ENCODE measurements at places on chromosomes 7 and 10. TPM values are rescaled to one million over a fixed set of nuclear protein-coding genes. Genes with fewer than 3 reads are reported as not detected.

- no peak for DNase-seq
Observed at GRCh38 chr7:17041324-17041723, 159.5 kb upstream of the AGR3 start.

- no peak for DNase-seq
Observed at GRCh38 chr10:29862923-29863614, 196.3 kb downstream of the JCAD start.

Gene CCDC3
- not detected for total RNA-seq

Gene GPR158
- not detected for total RNA-seq

Gene SKIDA1
- 0.11 TPM for total RNA-seq

GRCh38 chr7:141649865-141650634, 51.9 kb downstream of the DENND11 start:
- DNase-seq, result peak; percentile 51

Gene VAX1
- not detected for total RNA-seq

Gene PKD1L1
- total RNA-seq, result 0.09 TPM

- DNase-seq, result no peak
Observed at GRCh38 chr7:25615593-25615992, 387.3 kb upstream of the NPVF start.

Gene GIMAP6
- total RNA-seq, result 21.2 TPM

- DNase-seq, result no peak
Observed at GRCh38 chr10:48460182-48460581, 144.7 kb downstream of the ARHGAP22 start.

Data from activated CD8-positive, alpha-beta T cell treated with anti-CD3 and anti-CD28 coated beads for 36 hours (primary cell).